ENCODE measurements at places on chromosomes 2 and 18. TPM values are rescaled to one million over a fixed set of nuclear protein-coding genes. Genes with fewer than 3 reads are reported as not detected.

Gene AUP1
- 124 TPM for total RNA-seq

- H3K27me3 ChIP-seq, result no peaks in the 10 kb centered on the region
- no peak for DNase-seq
- no peak overlapping the region for H3K4me3 ChIP-seq
- H3K36me3 ChIP-seq, result no peaks in the 10 kb centered on the region
- H3K27ac ChIP-seq, result no peak overlapping the region
- no peaks in the 10 kb centered on the region for H3K4me1 ChIP-seq
Measured at GRCh38 chr2:6368281-6368680, 497.4 kb downstream of the CMPK2 start.

DNA sequence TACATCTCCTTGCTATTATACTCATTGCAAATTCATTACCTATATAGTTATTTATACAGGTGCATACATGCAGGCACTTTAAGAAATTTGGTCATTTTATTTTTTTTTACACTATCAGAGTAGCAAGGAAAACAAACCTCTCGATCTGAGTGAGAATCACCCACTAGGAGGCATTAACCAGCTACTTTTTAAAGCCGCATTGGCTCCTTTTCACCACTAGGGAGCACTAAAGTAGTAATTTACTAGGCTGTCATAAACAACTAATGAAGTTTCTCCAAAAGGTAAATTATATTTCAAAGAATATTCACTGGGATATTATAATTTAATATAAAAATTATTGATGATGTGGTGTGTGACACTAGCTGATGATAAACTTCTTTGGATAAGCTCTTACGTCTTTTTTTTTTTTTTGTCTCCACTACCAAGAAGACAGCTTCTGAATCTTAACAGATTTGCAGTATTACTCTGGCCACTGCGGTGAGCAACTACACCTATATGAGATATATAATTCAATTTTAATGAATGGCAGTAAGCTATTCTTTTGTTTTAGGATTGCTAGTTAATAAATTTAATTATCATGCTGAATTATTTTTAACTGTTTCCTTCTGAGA, 101.9 kb downstream of the NOL4 start:
- H3K27ac ChIP-seq, result no peak overlapping the region
- DNase-seq, result no peak

- no peaks in the 10 kb centered on the region for H3K27me3 ChIP-seq
- DNase-seq, result no peak
- no peak overlapping the region for H3K4me3 ChIP-seq
- H3K36me3 ChIP-seq, result no peaks in the 10 kb centered on the region
- peak overlapping the region; percentile 58 for H3K27ac ChIP-seq
Measured at GRCh38 chr2:8598295-8599165, 83.3 kb upstream of the ID2 start.

DNA sequence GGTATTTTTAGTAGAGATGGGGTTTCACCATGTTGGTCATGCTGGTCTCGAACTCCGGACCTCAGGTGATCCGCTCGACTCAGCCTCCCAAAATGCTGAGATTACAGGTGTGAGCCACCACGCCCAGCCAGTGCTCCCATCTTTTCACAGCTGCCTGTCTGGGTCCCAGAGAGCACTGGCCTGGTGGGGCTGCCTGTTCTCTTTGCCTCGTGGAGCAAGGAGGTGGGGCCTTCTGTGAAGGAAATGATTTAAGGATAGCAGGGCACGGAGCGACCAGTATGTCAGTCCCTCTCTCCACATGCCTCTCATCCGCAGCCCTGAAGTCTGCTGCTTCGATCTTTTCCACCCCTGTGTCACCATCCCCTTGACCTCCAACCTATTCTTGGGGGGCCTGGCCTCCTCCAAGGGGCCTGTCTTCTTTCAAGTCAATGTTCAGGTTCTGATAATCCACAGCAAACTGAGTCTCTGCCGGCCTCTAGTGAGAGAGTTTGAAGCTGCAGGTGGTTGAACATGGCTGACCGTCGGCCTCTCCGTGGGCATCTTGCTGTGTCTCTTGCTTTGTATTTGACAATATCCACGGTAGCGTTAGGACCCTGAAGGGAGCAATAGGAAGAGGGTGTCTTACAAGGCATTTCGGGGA, 28.2 kb upstream of the GIGYF2 start:
- H3K4me1 ChIP-seq, result no peaks in the 10 kb centered on the region
- no peaks in the 10 kb centered on the region for H3K36me3 ChIP-seq
- no peak for DNase-seq

DNA sequence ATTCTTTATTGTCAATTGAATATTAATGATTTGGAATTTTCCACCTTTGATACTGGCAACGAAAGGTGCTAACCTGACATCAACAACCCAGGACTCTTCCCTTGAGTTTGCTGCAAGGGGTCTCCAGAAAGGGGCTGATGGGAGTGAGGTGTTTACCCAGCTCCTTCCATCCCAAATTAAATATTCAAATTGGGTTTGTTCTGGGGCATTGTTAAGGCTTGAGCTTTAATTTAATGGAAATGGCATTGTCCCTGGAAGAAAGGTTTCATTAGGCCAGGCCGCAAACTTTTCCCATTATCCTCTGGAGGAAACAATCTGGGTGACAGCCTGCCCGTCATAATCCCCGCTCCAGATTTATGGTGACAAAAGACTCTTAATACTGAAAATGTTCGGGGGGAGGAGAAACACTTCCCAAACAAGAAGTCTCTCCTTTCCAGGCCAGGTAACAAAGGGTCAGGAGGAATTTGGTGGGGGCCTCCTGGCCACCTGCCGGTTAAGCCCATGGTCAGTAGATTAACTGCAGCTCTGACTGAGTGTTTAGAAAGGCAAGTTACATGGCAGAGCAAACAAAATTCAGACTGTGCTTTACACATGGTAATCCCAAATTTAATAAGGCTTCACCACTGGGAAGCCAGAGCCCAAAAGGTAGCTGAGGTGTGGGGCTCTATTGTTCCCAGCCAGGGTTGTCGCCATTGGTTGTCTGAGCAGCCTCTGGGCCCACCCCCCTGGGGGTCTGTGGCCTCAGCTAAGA, 151.4 kb upstream of the SIX3 start:
- H3K27me3 ChIP-seq, result no peaks in the 10 kb centered on the region
- no peak overlapping the region for H3K4me3 ChIP-seq
- no peak for DNase-seq
- no peaks in the 10 kb centered on the region for H3K36me3 ChIP-seq
- no peaks in the 10 kb centered on the region for H3K4me1 ChIP-seq

Gene COL6A3
- total RNA-seq, result 315 TPM

GRCh38 chr2:33213244-33213643, 263.2 kb upstream of the RASGRP3 start:
- H3K36me3 ChIP-seq, result no peaks in the 10 kb centered on the region
- no peaks in the 10 kb centered on the region for H3K27me3 ChIP-seq
- H3K27ac ChIP-seq, result no peak overlapping the region
- no peak for DNase-seq
- H3K4me3 ChIP-seq, result no peak overlapping the region

GRCh38 chr2:43280994-43281393, 54.6 kb upstream of the ZFP36L2 start:
- H3K4me1 ChIP-seq, result peaks cover 27% of the 10 kb centered on the region
- H3K27me3 ChIP-seq, result no peaks in the 10 kb centered on the region
- H3K27ac ChIP-seq, result no peak overlapping the region

Gene TTN
- total RNA-seq, result 2.0 TPM

DNA sequence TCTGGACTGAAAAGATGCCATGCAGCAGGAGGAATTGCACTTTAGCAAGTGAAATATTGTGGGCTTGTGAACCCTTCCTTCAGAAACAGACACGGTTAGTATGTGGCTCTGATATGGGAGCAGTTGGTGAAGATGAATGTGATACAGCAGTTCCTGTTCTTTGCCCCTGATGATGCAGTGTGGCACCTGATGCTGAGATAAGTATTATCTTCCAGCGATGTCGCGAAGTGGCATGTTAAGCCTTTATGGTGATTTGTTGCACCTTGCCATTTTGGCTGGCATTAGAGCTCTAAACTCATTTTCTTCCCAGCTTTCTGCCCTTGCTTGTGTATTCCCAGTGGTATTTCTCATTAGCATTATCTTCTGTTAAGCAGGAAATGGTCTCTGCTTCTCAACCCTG, 441.6 kb upstream of the RAB12 start:
- no peaks in the 10 kb centered on the region for H3K4me1 ChIP-seq
- DNase-seq, result no peak
- H3K4me3 ChIP-seq, result no peak overlapping the region
- H3K36me3 ChIP-seq, result no peaks in the 10 kb centered on the region

Gene STON1
- 48.1 TPM for total RNA-seq

DNA sequence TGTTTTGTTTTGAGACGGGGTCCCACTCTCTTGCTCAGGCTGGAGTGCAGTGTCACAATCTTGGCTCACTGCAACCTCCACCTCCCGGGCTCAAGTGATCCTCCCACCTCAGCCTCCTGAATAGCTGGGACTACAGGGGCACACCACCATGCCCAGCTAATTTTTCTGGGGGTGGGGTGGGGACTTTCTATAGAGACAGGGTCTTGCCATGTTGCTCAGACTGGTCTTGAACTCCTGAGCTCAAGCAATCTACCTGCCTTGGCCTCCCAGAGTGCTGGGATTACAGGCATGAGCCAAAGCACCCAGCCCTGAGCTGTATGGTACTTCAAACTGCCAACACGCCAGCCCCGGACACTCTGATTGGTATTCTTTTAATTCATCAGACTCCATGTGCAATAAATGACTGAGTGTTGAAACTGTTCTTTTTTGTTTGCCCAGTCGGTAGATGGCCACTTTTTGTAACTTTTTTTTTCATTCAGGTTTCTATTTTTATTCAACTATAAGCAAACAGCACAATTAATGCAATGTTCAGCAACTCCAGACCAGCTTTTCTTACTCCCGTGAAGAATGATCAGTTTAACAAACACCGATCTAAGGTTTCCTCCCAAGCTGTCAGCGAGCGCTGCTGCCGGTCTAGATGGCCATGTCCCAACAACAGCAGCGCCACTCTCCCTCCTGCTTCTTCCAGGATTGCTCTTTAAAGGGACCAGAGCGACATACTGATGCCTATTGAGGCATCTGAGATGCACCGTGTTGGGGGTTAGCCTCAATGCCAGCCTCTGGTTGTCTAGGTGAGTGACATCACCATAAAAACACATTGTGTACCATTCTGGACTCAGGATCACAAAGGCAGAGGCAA, 12.5 kb upstream of the TGOLN2 start:
- H3K4me3 ChIP-seq, result no peak overlapping the region
- no peak for DNase-seq
- peaks cover 7% of the 10 kb centered on the region for H3K36me3 ChIP-seq
- H3K4me1 ChIP-seq, result no peaks in the 10 kb centered on the region
- H3K27ac ChIP-seq, result no peak overlapping the region
- no peaks in the 10 kb centered on the region for H3K27me3 ChIP-seq

DNA sequence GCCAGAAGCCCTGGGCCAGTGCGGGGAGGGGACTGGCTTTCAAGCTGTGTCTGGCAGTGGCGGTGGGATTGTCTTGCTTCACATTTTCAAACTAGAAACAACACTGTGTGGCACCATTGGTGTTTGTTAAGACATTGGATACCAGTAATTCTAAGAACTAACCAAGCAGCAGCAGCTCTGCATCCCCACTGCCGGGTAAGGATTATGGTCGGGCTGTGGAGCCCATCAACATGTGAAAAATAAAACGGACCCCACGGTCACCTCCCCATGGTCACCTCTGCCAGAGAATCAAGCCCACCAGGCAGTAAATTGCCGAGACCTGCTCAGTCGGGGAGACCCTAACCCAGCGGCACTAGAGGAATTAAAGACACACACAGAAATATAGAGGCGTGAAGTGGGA, 65.3 kb downstream of the C18orf63 start:
- H3K36me3 ChIP-seq, result no peaks in the 10 kb centered on the region
- H3K27ac ChIP-seq, result no peak overlapping the region
- H3K4me1 ChIP-seq, result no peaks in the 10 kb centered on the region
- H3K4me3 ChIP-seq, result no peak overlapping the region
- no peak for DNase-seq

Gene RNU2-63P
- total RNA-seq, result not detected

DNA sequence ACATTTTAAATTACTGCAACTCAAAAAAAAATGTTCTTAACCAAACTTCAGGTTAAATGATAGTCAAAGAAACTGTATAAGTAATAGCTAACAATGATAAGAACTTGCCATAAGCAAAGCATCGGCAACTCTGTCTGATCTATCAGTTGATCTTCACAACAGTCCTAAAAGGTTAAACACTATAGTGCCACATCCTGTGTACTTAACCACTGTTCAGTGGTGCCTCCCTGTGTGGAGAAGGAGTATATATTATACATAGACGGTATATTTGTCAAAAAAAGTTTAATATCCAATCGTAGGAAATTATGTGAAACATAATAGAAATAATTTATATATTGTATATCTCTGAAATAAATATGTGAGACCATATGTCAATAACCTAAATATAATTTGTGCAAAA, 13.0 kb downstream of the DTNA start:
- DNase-seq, result no peak
- no peak overlapping the region for H3K4me3 ChIP-seq
- H3K4me1 ChIP-seq, result no peaks in the 10 kb centered on the region
- no peaks in the 10 kb centered on the region for H3K27me3 ChIP-seq

GRCh38 chr2:147101941-147102790, 742.7 kb upstream of the ACVR2A start:
- no peak overlapping the region for H3K27ac ChIP-seq
- H3K36me3 ChIP-seq, result no peaks in the 10 kb centered on the region
- H3K4me3 ChIP-seq, result no peak overlapping the region
- no peaks in the 10 kb centered on the region for H3K27me3 ChIP-seq
- no peak for DNase-seq

Gene GPR35
- total RNA-seq, result 3.9 TPM

- H3K27me3 ChIP-seq, result no peaks in the 10 kb centered on the region
- no peak overlapping the region for H3K4me3 ChIP-seq
- no peak for DNase-seq
Measured at GRCh38 chr2:159640176-159640575, 23.8 kb upstream of the BAZ2B start.

Measured in vagina (tissue), 2 donors.